ENCODE measurements at places on chromosomes 7 and 10. TPM values are rescaled to one million over a fixed set of nuclear protein-coding genes. Genes with fewer than 3 reads are reported as not detected.

DNA sequence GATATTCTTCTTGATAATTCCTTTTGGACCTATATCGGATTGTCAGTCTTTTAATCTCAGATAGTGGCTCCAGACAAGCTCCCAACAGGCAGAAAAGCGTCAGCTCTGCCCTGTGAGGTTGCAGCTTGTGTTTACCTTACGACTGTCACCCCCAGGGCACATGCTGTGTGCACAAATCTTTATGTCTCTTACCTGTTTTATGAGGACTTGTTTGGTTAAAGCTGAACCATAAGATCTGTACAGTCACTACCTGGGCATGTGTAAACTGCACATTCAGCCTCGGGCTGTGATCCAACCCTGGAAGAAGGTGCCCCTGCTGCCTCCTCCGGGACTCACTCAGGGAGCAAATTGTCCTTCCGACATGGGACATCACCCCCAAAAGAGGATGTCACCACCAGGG lies 119.8 kb downstream of the GALNT17 start:
- no peak for DNase-seq

DNA sequence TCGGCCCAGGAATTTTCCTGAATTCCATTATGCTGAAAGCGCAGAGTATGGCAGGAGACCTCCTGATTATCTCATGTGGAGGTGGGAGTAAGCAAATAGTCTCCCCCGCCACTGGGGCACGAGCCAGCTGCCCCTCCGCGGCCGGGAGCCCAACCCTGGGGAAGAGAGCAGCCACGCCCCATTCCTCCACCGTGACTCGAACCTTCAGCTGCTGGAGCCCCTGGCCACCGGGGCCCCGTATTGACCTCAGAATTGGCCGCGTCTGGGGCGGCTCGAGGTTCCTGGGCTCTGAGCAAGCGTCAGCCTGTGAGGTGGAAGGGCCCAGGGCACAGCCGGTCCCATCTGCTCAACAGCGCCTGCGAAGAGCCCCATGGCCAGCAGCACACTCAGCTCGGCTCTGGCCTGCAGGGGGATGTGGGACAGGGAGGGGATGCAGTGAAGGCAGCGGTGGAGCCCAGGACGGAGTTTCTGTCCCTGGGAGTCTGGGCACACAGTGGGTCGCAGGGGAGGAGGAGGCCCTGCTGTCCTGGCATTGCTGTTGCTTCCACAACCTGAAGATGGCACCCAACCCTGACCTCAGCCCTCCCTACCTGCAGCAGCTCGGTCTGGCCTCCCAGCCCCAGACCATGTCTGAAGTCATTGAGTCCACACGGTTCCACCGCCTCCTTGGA lies 97.8 kb downstream of the CHST15 start:
- no peak for DNase-seq

DNA sequence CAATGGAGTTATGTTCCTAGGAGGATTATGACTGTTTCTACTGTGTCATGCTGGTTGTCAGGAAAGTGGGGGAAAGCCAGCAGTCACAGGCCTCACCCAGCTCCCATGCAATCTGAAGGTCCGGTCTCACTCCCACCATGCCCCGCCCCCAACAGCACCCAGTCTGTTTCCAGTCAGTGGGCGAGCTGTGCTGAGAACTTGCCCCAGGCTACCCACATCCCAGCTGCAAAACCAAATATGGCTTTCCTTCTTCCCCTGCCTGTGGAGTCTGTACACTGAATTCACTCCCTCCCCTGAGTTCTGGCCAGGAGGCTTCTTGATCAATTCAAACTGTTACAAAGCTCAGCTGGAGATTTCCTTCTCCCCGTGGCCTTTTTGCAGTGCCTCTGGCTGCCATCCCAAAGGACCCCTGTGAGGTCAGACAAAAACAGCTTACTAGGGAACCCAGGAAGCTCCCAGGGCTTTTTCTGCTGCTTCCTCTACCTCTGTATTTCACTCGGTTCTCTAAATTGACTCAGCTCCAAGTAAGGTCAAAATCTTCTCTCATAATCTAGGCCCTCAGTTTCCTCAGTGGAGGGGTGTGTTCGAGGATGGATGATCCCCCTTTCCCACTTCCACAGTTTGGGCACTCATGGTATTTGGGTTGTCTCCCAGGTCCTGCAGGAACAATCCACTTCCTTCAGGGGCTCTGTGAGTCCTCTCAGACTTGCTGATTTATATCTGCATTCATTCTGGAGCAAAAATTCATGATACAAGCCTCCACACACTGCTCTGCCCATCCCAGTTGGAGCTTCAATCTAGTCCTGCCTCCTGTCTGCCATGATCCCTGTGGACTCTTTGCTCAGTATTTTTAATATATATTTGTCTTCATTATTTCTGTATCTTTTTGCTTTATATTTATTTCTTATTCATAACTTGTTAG lies 205.5 kb downstream of the SEMA3D start:
- DNase-seq: no peak

DNA sequence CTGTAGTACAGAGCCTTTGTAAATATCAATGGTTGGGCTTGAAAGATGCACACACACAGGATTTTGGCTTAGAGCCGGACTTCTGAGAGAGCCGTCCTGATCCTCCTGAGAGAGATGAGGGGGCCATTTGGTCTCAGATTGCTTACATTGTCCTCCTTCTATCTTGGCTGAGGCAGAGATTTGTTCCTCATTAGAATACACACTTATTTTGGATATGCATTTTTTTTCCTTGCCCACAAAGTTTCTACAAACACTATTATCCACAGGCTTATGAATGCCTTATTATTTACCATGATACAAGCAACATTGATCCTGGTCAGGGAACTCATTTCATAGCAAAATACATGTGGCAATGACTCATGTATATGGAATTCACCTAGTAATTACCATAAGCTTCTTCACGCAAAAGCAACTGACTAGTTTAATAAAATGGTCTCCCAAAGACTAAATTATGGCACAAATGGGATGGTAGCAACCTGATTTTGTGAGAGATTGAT lies 175.3 kb downstream of the MDFIC start:
- no peak for DNase-seq

GRCh38 chr10:102310361-102311024 lies 65.2 kb downstream of the GBF1 start:
- DNase-seq: no peak

DNA sequence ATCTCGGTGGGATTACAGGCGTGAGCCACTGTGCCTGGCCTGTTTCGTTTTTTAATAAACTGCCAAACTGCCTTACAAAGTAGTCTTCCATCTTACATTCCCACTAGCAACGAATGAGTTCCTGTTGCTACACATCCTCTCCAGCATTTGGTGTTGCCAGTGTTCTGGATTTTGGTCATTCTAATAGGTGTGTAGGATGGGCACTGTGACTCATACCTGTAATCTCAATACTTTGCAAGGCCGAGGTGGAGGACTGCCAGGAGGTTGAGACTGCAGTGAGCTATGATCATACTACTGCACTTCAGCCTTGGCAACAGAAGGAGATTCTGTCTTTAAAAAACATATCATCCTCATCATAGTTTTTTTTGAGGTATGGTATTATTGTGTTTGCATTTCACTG lies 21.4 kb upstream of the RSBN1L start:
- no peak for DNase-seq

DNA sequence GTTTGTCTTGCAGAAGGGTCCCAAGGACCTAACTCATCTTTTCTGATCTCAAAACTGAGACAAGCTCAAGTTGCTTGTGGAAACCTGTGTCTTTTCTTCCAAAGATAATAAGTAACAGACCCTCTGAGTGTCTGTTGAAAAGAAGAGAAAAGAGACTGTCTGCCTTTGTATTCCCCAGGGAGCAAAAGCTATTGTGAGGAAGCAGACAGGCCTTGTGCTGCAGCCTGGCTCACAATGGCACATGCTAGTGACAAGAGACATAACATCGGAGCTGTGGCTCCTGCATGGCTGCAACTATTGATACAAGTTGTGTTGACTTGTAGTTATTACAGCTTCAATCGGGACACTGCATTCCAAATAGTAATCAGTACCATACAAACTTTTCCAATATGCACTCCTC lies 202.9 kb downstream of the DKK1 start:
- DNase-seq: no peak

GRCh38 chr10:129057856-129058663 lies 409.0 kb upstream of the MGMT start:
- DNase-seq: no peak

- DNase-seq: no peak
Observed at GRCh38 chr10:53675177-53675576, 902.6 kb upstream of the MBL2 start.

- peak; percentile 46 for DNase-seq
Observed at GRCh38 chr10:35640951-35641675, 983 bp downstream of the FZD8 start.

DNA sequence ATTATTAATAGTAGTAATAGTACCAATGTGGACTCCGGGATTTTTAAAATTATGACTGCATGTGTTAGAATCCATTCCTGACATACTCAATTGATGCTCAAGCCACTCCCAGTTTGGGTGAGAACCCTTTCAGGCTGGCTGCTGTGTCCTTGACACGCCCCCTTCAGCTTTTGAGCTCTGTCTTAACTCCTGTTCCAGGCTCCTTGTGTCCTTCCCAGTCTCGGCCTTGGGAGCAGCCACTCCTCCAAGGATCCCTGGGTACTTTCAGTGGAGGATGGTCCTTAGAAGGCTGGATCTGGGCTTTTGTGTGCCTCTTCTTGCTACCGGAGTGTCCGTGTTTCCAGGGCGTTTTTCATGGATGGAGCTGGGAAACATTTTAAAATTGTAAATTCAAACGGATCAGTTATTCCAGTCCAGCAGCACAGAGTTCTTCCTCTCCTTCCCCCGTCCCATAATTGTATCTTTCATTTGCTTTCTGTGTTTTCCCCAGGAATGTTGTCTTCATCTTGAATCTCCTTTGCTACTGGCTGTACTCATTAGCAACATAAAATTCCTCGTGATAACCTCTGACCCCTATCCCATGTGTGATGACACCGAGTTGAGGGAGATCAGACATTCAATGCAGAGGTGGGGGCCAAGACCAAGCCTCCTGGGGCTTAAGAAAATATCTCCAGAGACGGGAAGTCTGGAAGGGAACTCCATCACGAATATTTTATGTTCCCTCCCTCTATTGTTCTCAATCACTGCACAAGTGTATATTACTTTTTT lies 40.0 kb upstream of the PFKFB3 start:
- DNase-seq: no peak

DNA sequence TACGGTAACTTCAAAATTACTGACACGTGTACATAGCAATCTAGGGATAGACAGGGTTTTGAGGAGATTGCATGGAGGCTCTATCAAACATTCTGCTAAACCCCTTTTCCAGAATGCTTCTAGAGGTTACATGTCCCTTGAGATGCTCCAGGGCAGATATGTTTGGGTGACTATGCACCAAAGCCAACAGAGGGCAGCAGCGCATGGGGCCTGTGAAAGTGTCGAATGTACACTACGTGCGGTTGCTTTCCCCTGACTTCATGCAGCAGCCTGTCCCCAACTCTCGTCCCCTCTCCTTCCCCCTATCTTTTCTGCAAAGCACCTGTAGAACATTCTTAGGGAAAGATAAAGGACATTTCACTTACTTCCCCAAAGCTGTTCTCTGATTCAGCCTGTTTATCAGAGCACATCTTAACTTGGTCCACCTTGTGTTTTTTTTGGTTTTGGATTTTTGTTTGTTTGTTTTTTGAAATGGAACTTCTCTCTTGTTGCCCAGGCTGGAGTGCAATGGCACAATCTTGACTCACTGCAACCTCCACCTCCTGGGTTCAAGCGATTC lies 90.2 kb downstream of the UBE3C start:
- DNase-seq: no peak

DNA sequence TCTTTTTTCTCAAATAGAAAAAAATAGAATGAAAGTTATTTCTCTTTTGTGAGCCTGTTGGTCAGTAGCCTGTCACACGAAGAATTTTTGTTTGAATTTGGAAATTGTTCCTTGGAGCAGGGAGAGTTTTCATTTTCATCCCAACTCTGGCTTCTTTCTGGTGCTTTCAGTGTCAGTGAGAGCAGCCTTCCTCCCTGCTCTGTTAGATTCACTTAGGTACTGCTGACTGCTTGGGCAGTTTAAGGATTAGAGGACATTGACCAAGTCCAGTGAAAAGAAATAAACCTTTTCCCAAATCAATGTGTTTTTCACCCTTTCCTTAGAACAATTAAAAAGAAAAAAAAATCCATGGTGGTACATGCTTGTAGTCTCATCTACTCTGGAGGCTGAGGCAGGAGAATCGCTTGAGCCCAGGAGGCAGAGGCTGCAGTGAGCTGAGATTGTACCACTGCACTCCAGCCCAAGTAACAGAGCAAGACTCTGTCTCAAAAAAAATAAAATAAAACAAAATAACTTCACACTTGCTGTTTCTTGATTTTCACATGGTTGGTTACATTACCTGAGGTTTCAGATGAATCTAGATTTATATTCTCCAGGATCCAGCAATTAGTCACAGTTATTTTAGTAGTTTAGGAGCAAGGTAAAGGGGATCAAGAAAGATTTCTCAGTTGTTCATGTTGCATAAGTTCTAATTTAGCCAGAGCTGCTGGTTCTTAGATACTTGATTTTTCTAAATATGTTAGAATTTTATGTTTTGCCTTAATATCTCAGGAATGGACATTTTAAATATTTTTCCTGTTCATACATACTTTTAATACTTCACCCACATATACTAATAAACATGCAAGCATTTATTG lies 63.1 kb downstream of the ZNRF2 start:
- no peak for DNase-seq

DNA sequence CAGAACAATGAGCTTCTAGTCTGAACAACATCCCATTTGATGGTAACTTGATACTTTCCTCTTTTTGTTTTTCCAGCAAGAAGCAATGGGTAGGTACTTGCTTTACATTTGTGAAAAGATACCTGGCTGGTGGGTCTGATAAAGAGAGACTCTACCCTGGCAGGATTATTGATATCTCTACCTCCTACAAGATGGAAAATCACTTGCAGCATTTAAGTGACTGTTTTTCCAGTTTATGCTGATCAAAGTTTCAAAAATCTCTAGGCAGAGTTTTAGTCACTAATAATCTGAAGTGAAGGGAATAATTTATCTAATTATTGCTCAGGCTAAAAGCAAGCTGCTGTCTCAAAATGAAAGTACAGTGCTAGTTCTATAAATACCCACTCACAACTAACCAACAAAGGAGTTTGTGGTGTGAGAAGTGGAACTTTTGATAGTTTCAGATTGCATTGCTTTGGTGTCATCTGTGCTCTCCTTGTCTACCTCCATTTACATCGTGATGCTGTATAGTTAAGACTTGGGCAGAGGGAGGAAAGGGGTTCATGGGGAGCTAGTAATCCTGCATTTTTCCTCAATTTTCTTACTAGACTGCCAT lies 86.0 kb upstream of the ANKRD1 start:
- no peak for DNase-seq

- DNase-seq: no peak
Observed at GRCh38 chr7:130912082-130912861, 178.3 kb upstream of the KLF14 start.

GRCh38 chr7:66664590-66665293 lies 36.1 kb downstream of the KCTD7 start:
- no peak for DNase-seq

Gene CFAP43
- total RNA-seq: 0.17 TPM

Gene SGCE
- total RNA-seq: 32.6 TPM

Gene ARID5B
- total RNA-seq: 4.4 TPM

Gene TEX47
- not detected for total RNA-seq

Gene GPR15LG
- not detected for total RNA-seq

Gene MCM10
- under 0.01 TPM for total RNA-seq

Gene METTL27
- total RNA-seq: 1.0 TPM

Gene CCL24
- 2.1 TPM for total RNA-seq

Gene TRIM4
- total RNA-seq: 23.0 TPM

Gene LRRC61
- 12.0 TPM for total RNA-seq

Gene AKR1C1
- 131 TPM for total RNA-seq

Gene TFAM
- total RNA-seq: 15.0 TPM

Gene CREB5
- total RNA-seq: 0.70 TPM

Measured in liver (tissue), 10 donors.